ENCODE measurements at places on chromosomes 4 and X.

GRCh38 chrX:84724576-84724975 lies 222.3 kb upstream of the HDX start:
- no peak overlapping the region for H3K27ac ChIP-seq
- no peak for ATAC-seq
- H3K36me3 ChIP-seq = no peaks in the 10 kb centered on the region
- no peaks in the 10 kb centered on the region for H3K27me3 ChIP-seq
- H3K4me1 ChIP-seq = peaks cover 3% of the 10 kb centered on the region

- no peak for ATAC-seq
- H3K27me3 ChIP-seq = peaks cover 12% of the 10 kb centered on the region
- no peak overlapping the region for H3K27ac ChIP-seq
- no peaks in the 10 kb centered on the region for H3K4me1 ChIP-seq
Observed at GRCh38 chr4:143346206-143346605, 9.5 kb downstream of the GAB1 start.

GRCh38 chrX:13307041-13307440 lies 12.8 kb downstream of the ATXN3L start:
- no peak for ATAC-seq
- no peak overlapping the region for H3K4me3 ChIP-seq
- no peaks in the 10 kb centered on the region for H3K27me3 ChIP-seq
- no peak overlapping the region for H3K27ac ChIP-seq
- peaks cover 7% of the 10 kb centered on the region for H3K36me3 ChIP-seq

DNA sequence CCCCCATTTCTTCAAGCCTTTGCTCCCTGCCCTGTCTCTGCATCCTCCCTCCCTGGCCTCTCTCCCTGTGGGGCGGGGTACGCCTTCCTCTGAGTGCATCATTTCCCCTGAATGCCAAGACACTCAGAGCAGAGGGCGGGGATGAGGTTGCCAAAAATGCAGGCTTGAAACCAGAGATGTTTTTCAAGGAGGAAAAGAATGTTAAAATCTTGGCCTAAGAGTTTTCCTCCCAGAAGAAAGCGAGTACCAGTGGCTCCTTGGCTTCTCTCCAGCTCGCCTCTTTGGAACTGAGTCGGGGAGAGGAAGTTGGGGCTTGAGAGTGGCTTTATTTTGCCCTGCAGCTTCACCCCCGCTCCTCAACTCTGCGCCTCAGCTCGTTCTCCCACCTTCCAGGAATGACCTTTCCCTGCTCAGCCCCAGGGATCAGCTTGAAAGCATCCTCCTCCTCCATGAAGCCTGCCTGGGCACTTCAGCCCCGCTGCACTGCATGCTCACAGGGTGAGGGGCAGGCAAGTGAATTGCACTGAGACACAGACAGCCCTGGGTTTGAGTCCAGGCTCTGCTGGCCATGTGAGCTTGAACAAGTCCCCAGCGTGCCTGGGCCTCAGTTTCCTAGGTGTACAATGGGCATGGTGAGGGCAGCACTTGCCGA lies 57.5 kb upstream of the SORCS2 start:
- no peak for ATAC-seq
- H3K27me3 ChIP-seq = peaks cover 20% of the 10 kb centered on the region
- no peaks in the 10 kb centered on the region for H3K36me3 ChIP-seq
- no peak overlapping the region for H3K27ac ChIP-seq

DNA sequence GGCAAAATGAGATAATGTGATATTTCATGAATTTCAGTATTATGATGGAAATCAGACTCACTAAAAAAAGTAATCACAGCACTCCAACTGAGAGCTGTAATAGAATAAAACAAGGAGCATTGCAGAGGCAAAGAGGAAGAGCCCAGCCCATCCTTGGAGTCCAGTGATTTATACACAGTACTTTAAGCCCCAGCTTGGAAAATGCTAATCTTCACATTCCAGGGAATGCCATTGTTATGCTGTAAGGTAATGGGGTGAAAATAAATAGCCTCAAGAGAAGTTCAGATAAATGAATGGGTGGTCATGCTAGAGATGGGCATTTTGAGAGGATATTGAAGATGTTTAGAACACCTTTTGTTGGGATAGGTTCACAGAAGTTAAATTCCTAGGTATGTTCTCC lies 190.3 kb upstream of the TAPT1 start:
- no peak overlapping the region for H3K4me3 ChIP-seq
- peaks cover 4% of the 10 kb centered on the region for H3K4me1 ChIP-seq
- no peaks in the 10 kb centered on the region for H3K27me3 ChIP-seq
- no peaks in the 10 kb centered on the region for H3K36me3 ChIP-seq
- ATAC-seq = no peak

DNA sequence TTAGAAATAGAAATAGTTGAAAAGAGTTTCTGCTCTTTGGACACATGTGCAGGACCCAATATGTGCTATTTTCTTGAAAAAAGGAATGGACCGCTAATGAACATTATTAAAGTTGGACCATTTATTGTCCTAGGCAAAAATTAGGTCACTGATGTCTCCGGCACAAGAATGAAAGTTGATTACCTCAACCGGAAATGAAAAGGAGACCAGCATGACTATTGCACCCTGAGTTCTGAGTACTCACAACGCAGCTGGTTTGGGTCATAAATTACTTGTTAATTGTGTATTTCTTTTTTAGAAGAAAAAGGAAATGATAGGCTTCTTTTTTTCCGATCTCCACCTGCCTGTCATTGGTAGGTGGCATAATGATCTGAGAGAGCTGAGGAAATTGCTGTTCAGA lies 232.7 kb downstream of the ARHGAP24 start:
- peak overlapping the region; percentile 86 for H3K27ac ChIP-seq
- H3K36me3 ChIP-seq = peaks cover 40% of the 10 kb centered on the region
- H3K4me1 ChIP-seq = peaks cover 59% of the 10 kb centered on the region
- H3K4me3 ChIP-seq = peak overlapping the region; percentile 39
- peak; percentile 81 for ATAC-seq

- no peaks in the 10 kb centered on the region for H3K36me3 ChIP-seq
- no peaks in the 10 kb centered on the region for H3K27me3 ChIP-seq
- no peak for ATAC-seq
- no peak overlapping the region for H3K27ac ChIP-seq
Observed at GRCh38 chrX:103480526-103480925, 38.8 kb downstream of the RAB40A start.

- H3K4me3 ChIP-seq = no peak overlapping the region
- H3K36me3 ChIP-seq = peaks cover 31% of the 10 kb centered on the region
- peak; percentile 77 for ATAC-seq
- H3K27ac ChIP-seq = peak overlapping the region; percentile 71
Observed at GRCh38 chr4:85681221-85681657, 206.3 kb downstream of the ARHGAP24 start.

GRCh38 chrX:96568071-96568470 lies 116.6 kb upstream of the DIAPH2 start:
- H3K4me1 ChIP-seq = no peaks in the 10 kb centered on the region
- H3K27ac ChIP-seq = no peak overlapping the region
- H3K4me3 ChIP-seq = no peak overlapping the region

GRCh38 chr4:126475730-126476129 lies 1157.0 kb upstream of the INTU start:
- H3K4me1 ChIP-seq = no peaks in the 10 kb centered on the region
- H3K27ac ChIP-seq = no peak overlapping the region
- ATAC-seq = no peak
- H3K4me3 ChIP-seq = no peak overlapping the region
- H3K27me3 ChIP-seq = no peaks in the 10 kb centered on the region
- no peaks in the 10 kb centered on the region for H3K36me3 ChIP-seq

- H3K36me3 ChIP-seq = no peaks in the 10 kb centered on the region
- ATAC-seq = no peak
- no peak overlapping the region for H3K27ac ChIP-seq
- no peak overlapping the region for H3K4me3 ChIP-seq
Observed at GRCh38 chrX:19334945-19335626, 8.6 kb upstream of the PDHA1 start.

DNA sequence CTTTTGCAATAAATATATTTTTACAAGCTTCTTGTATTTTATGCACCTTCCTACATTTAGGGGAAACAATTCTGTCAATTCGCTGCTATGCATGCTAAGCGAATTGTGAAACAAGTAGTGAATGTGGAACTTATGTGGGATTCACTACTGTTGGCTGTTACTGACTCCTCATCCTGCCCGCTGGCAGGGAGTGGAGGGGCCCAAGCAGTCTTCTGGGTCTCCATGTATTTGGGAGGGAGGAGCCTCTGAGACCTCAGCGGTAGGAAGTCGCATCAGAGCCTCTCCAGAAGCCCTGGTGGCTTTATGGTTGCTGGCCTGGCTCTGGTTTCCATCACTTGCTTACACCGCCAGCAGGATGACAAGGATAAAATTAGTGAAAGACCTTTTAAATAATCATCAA lies 3.7 kb upstream of the SETD7 start:
- H3K27me3 ChIP-seq = no peaks in the 10 kb centered on the region
- H3K36me3 ChIP-seq = no peaks in the 10 kb centered on the region
- H3K4me1 ChIP-seq = peaks cover 27% of the 10 kb centered on the region

- H3K4me1 ChIP-seq = no peaks in the 10 kb centered on the region
- H3K27me3 ChIP-seq = no peaks in the 10 kb centered on the region
- H3K36me3 ChIP-seq = no peaks in the 10 kb centered on the region
- H3K27ac ChIP-seq = no peak overlapping the region
- H3K4me3 ChIP-seq = no peak overlapping the region
Observed at GRCh38 chrX:150465881-150466775, 102.3 kb upstream of the MTM1 start.

DNA sequence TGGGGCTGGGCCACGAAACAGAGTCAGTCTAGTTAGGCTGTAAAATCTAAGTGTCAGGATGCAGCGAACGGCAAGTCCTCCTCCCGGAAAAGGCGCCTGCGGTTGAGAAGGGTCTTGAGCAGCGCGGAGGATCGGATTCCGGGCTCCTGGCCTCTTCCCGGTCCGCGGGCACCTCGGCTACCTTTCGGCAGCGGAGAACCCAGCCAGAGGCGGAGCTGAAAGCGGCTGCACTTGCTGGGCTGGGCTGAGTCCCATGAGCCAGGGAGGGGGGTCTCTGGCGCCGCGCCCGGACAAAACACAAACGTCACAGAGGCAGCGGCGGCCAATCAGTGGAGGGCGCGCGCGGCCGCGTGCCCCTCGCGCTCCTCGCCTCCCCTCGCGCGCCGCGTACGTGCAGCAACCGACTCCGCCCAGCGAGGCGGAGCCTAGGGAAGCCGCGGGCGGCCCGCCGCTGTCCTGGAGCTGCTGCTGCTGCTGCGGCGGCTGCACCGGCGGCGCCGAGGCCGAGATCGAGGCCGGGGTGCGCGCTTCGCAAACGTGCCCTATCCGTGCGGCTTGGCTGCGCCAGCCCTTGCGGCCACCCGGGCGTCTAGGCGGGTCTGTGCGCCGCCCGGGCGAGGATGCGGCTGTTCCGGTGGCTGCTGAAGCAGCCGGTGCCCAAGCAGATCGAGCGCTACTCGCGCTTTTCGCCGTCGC lies at the start of gene PDK3:
TSS of gene PDK3 (plus strand) at position 451 of the 696 bp plus-strand sequence. CDS start at position 621, 170 bp downstream.
- H3K27me3 ChIP-seq = no peaks in the 10 kb centered on the region
- ATAC-seq = peak; percentile 98
- H3K4me1 ChIP-seq = peaks cover 44% of the 10 kb centered on the region
- no peaks in the 10 kb centered on the region for H3K36me3 ChIP-seq
- H3K4me3 ChIP-seq = peak within 1 kb of the TSS; percentile 78

GRCh38 chrX:81286608-81287007 lies 84.7 kb downstream of the SH3BGRL start:
- no peak for ATAC-seq
- peaks cover 66% of the 10 kb centered on the region for H3K36me3 ChIP-seq
- H3K27me3 ChIP-seq = no peaks in the 10 kb centered on the region
- H3K27ac ChIP-seq = no peak overlapping the region
- no peak overlapping the region for H3K4me3 ChIP-seq

- H3K4me1 ChIP-seq = no peaks in the 10 kb centered on the region
- H3K27me3 ChIP-seq = peaks cover 7% of the 10 kb centered on the region
- ATAC-seq = no peak
- no peak overlapping the region for H3K4me3 ChIP-seq
Observed at GRCh38 chrX:104282166-104282725, 27.5 kb upstream of the ESX1 start.

DNA sequence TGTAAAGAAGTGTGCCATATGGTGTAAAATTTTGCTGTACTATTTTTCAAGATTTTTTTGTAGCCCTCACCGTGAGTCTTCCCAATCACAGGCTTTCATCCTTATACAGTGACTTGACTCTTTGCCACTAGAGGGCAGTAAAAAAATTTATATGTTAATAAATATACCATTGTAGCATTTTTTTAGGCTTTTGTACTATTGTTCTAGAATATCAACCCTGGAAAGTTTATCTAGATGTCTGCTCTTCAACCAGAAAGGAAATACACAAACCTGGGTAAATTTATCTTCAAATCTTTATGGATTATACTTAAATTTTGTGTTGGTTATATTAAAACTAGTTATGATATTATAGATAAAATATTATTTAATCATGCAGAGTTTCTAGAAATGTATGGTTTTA lies 235.3 kb downstream of the TENM3 start:
- H3K36me3 ChIP-seq = no peaks in the 10 kb centered on the region
- ATAC-seq = no peak
- no peaks in the 10 kb centered on the region for H3K27me3 ChIP-seq
- no peak overlapping the region for H3K4me3 ChIP-seq
- no peaks in the 10 kb centered on the region for H3K4me1 ChIP-seq

DNA sequence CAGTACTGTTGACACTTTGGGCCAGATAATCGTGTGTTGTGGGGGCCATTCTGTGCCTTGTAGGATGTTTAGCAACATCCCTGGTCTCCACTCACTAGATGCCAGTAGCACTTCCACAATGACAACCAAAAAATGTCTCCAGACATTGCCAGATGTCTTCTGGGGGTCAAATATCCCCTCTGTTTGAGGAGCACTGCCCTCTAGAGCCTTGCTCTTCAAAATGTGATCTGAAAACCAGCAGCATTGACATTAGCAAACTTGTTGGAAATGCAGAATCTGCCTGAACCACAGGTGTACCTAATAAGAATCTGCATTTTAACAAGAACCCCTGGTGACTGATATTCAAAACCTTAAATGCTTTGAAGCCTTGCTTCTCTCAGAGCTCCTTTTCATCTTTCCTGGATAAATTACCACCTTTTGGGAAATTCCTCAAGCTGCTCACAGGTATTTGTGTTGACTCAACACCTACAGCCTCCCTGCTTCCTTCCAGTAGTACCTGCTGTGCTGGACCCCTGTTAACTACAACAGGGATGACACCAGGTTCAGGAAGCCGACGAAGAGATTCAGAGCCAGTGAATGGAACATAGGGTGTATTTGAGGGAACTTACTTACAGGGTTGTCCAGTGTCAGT lies 459.0 kb upstream of the NR3C2 start:
- no peak for ATAC-seq
- peaks cover 7% of the 10 kb centered on the region for H3K36me3 ChIP-seq
- no peak overlapping the region for H3K27ac ChIP-seq
- H3K27me3 ChIP-seq = no peaks in the 10 kb centered on the region

DNA sequence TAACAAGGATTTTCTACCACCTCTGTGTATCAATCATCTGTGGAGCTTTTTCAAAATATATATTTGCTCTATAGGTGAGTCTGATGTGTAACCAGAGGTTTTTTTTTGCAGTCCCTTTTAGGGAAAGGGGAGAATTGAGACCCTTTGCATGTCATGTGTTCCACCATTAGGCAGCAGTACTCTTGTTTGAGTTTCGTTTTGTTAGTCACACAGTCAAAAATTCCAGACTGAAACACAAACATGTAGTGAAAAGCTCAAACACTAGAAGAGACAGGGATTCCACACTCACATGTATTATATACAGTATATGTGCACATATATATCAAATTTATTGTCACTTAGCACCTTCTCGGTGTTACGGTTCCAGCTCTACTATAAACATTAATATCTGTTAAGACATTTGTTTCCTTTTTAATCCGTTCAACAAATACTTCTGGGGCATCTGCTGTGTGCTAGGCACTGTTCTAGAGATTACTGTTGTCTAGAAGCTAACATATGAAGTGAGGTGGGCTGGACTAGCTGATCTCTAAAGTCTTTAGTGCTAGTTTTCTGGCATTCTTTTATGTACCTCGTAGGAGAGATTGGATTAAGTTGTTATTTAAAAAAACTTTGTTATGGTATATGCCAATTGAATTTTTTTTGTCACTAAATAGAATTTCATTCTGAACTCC lies 5.5 kb downstream of the USP9X start:
- H3K27ac ChIP-seq = no peak overlapping the region
- H3K27me3 ChIP-seq = no peaks in the 10 kb centered on the region
